Karpas-422 (cell line): ENCODE measurements at places on chromosomes 2 and 18. TPM values are rescaled to one million over a fixed set of nuclear protein-coding genes. Genes with fewer than 3 reads are reported as not detected.

The TRAPPC12 gene
- 69.1 and 92.5 TPM in 2 replicates for total RNA-seq

- DNase-seq, result no peak
Measured at GRCh38 chr2:220528180-220528675, 900.8 kb downstream of the SLC4A3 start.

GRCh38 chr2:168293766-168294165 is 46.4 kb upstream of the STK39 start:
- DNase-seq, result peak; percentile 43

The NT5C1B gene
- not detected in 2 replicates for total RNA-seq

GRCh38 chr2:153939124-153939796 is 67.5 kb downstream of the GALNT13 start:
- no peak for DNase-seq

The EVX2 gene
- not detected in 2 replicates for total RNA-seq

GRCh38 chr2:120219766-120220165 is 3.4 kb downstream of the TMEM185B start:
- DNase-seq, result peak; percentile 35

The SLC8A1 gene
- not detected in 2 replicates for total RNA-seq

The ERFE gene
- 2.8 and 4.1 TPM in 2 replicates for total RNA-seq

GRCh38 chr2:114727012-114727411 is 284.6 kb downstream of the DPP10 start:
- DNase-seq, result no peak

DNA sequence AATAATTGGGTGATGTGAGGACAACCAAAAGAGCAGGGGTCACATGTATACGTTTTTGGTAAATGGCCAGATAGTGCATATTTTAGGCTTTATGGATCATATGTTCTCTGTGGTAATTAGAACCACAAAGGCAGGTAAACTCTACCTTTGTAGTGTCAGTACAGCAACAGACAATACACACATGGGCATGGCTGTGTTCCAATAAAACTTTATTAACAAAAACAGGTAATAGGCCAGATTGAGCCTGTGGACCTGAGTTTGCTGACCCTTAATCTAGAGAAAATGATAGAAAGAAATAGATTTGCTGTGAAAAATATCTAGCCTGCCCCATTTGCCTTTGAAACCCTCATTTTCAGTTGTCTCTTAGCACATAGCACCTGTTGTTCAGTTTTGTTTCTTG is 177.2 kb upstream of the CXCR4 start:
- DNase-seq, result no peak

The CENPO gene
- total RNA-seq, result 17.5 and 32.9 TPM in 2 replicates

GRCh38 chr2:47558116-47558767 is 155.3 kb downstream of the MSH2 start:
- peak; percentile 42 for DNase-seq

The OBSL1 gene
- total RNA-seq, result not detected in 2 replicates

GRCh38 chr2:51329512-51329911 is 297.6 kb upstream of the NRXN1 start:
- DNase-seq, result no peak
